Bone marrow (tissue), 2 donors: ENCODE measurements at places on chromosomes 4 and X.

DNA sequence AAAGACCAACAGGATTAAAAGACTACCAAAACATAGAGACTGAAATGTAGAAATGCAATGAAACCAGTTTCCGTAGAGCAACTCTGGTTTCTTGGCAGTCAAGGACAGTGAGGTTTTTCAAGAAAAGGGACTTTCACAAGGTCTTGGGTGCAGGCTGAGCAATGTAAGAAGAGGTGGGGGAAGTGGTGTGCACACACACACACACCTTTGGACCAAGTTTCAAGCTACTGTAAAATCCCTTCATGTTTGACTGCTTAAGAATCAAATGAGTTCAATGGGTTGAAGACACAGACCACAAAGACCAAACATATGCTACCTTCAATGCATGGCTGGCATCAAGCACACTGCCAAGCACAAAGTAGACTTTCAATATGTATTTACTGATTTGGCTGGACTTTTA, 17.8 kb upstream of the MCF2 start:
- no peak for DNase-seq

DNA sequence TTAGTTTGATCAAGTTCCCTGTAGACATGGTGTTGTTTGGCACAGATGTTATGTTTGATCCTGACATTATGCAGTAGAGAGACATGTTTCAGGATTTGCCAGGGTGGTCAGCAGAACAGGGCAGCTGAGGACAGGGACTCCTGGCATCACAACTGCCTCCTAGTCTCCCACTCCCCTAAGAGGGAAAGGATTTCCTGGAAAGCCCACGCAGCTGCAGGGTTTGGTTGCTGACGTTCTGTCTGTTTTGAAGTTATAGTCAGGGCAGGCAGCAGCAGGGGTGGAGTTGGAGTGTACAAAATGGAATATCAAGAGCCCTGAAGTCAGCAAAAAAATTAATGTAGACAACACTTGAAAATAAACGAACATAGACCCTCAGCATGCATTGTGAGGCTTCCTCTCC, 125.4 kb downstream of the CPE start:
- no peak for DNase-seq

GRCh38 chrX:150509703-150510102, 58.7 kb upstream of the MTM1 start:
- no peak for DNase-seq

GRCh38 chr4:177177541-177178081, 132.1 kb upstream of the NEIL3 start:
- no peak for DNase-seq

- DNase-seq = no peak
These were observed 165.4 kb upstream of the LDB2 start for GRCh38 chr4:17063888-17064287.

DNA sequence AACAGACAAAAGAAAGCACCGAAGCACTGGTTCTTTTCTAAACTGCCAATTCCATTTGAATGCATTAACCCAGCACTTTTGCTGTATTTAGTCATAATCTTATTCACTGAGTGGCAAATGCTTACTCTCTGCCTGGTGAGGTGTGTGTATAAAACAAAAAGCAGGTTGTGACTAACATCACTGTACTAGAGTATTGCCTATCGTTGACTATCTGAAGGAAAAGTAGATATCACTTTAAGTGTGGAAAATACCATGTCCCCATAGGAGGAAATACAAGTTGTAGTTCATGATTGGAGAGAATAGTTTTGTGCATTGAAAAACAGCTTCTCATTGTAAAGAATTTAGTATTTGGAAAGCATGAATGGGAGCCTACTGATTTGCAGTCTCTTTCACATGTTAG, 2.7 kb downstream of the PDLIM5 start:
- no peak for DNase-seq

DNA sequence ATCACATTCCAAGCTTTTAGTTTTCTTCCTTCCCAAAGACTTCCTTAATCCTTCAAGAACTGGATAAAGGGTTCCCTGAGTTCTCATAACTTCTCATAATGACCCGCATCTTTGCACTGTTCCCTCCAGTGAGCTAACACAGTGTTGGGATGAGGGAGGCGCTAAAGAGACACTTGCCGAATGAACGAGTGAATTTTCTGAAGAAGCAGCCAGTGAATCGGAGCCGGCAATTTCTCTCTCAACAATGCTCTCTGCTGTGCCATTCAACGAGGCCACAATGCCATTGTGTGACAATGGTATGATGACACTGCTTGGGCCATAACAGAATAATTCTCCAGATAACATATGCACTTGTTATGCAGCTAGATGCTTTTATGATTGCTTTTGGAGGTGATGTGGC, 51.4 kb upstream of the ZFP42 start:
- DNase-seq = no peak

DNA sequence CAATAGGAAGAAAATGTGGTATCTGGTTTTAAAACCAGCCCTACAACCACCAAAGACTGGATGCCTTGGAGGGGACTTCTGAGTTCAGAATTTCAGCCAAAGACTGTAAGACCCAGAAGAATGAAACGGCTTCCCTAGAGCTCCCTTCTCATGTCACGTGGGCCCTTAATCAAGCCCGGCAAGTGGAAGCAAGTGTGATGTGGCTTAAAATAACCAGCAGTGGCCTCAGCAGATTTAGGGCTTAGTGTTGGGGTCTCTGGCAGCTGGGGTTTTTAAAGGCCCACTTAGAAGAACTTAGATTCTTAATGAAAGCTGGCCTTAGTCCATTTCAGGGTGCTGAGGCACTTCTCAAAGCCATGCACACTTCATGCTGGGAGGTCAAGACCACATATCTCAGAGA, 111.2 kb upstream of the TBC1D9 start:
- no peak for DNase-seq

GRCh38 chr4:54909961-54910360, 215.4 kb downstream of the KDR start:
- peak; percentile 30 for DNase-seq

- DNase-seq = no peak
These were observed 886 bp downstream of the DCLK2 start for GRCh38 chr4:150079081-150079581.

GRCh38 chrX:22150371-22150770, 118.2 kb downstream of the PHEX start:
- DNase-seq = no peak

DNA sequence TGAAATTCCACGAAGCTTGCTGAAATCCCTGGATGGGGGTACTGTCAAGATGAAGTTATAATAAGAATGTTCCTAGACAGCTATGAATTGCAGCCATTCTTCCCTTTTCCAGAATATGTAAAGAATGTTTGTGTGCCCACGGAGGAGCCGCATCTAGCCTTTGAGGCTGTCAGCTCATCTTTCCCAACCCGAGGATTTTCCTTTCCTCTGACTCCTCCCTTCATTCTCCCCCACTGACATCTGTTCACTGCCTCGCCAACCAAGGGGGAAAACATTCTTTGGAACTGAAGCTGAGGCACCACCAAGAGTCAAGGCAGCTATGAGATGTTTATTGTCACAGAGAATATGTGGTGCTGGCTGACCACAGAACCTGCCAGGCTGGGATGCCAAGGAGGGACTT, 8.8 kb downstream of the NHSL2 start:
- no peak for DNase-seq

- no peak for DNase-seq
These were observed 719.5 kb upstream of the SLIT2 start for GRCh38 chr4:19531906-19532848.

GRCh38 chr4:17807446-17807845, 3.1 kb downstream of the DCAF16 start:
- no peak for DNase-seq

- no peak for DNase-seq
These were observed 424 bp upstream of the ZNF330 start for GRCh38 chr4:141220271-141220670.

GRCh38 chr4:112083587-112084347, 61.5 kb upstream of the FAM241A start:
- DNase-seq = no peak

GRCh38 chr4:56817840-56818491, 3.5 kb downstream of the SPINK2 start:
- DNase-seq = no peak

DNA sequence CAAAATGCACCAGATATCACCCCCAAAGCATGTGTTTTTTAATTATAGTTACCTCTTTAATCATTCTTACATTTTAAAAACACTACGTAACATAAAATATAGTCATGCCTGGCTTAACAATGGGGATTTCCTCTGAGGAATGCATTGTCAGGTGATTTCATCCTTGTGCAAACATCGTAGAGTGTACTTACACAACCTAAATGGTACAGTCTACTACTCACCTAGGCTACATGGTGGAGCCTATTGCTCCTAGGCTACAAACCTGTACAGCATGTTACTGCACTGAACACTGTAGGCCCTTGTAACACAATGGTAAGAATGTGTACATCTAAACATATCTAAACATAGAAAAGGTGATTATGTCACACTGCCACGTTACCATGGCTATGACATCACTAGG, 208.6 kb downstream of the SPOCK3 start:
- no peak for DNase-seq

- DNase-seq = no peak
These were observed 17.2 kb downstream of the C1QTNF7 start for GRCh38 chr4:15444879-15445547.

- no peak for DNase-seq
These were observed 75.1 kb downstream of the CHST7 start for GRCh38 chrX:46648660-46649059.

DNA sequence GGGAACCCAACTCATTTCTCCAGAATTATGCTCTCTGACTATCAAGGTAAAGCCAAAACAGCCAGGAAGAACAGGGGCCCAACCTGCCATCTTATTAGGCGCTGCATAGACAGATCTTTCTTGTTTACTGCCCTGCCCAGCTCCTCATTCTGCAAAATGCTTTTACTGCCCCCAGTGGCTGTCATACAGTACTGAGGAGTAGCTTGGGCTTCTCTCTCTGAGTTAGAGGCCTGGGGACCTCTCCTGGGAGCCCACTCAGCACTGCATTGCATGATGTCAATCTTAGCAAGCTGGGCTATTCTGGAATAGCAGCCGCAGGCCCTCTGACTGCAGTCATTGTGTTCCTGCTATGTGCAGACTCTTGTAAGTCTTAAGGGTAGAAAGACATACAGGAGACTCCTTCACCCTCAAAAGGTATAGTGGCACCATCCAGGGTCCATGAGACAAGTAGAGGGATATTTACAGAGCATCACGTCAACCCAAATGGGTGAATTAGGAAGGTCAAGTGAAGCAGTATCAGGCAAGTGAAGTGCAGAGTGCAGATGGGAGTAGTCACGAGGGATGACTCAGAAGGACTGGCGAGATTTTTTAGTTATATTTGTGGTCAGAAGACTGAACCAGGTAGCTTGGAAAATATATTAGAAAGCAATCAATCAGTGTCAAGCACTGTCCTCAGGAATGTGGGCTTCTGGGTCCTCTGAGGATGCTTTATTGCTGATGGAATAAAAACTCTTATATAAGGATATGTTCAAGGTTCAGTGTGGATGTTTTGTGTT, 294.1 kb upstream of the SFRP2 start:
- DNase-seq = no peak

DNA sequence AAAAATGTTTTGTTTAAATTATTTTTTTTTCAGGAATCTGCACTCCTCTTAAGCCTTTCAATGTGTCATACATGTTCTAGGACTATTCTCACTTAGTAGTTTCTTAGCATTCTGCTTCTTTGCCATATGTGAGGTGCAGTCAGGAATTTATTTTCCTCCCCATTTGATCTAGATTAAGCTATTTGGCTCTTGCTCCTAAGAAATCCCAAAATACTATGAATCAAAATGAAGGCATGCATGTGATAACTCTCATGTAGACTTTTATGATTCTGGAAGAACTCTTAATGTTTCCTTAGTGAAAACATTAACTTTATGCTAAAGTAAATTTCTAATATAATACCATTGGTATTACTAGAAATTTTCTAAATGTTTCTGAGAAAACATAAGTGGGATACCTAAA, 664.5 kb downstream of the RAPGEF2 start:
- no peak for DNase-seq

- DNase-seq = no peak
These were observed 348.7 kb upstream of the KLF3 start for GRCh38 chr4:38315286-38315685.

GRCh38 chr4:88803600-88804096, 106.0 kb upstream of the NAP1L5 start:
- DNase-seq = no peak

DNA sequence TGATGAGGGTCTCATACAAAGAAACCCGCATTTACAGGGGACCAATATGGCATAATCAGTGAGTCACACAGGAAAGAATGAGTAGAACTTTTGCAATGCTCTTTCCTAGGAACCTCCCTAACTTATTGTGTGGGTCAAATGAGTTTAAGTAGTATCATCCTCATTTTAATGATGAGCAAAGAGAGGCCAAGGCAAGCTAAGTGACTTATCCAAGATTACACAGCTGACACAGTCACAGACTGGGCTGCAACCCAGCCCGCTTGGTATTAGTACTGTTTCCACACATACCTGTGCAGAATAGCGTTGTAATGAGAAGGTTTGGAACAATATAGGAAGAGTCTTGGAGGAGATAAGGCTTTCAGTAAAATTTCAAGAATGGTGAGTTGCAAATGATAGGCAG, 91.0 kb upstream of the PPP1R2C start:
- DNase-seq = no peak

DNA sequence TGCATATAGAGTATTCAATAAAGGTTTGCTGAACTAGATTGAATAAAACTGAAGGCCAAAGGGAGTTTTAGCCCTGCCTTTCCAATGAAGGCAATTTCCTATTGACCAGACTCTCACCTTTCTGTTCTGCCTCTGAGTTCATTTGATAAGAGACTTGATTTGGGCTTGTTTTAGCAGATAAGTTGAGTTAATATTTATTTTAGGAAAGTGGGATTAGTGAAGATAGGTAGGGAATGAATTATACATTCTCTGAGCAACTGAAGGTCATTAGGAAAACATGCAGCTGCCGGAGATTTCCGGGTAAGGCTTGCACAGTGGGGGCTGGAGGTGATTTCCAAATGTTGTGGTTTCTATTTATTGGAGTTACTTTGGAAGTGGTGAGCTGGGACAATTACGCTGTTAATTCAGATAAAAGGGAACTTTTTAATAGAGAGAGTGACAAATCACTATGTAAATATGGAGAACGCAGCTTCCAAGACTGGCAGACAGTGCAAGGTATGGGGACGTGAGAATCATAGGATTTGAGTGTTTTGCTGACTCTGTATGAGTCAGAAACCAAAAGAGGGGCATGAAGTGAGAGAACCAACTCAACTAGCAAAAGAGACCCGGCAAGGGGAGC, 553.6 kb upstream of the BOD1L1 start:
- DNase-seq = no peak
